ENCODE measurements at places on chromosomes 7 and 10.

GRCh38 chr10:74047871-74048270, 50.0 kb downstream of the VCL start:
- no peak for DNase-seq

- no peak for DNase-seq
These were observed 57.5 kb downstream of the EXOC4 start for GRCh38 chr7:133310232-133310862.

DNA sequence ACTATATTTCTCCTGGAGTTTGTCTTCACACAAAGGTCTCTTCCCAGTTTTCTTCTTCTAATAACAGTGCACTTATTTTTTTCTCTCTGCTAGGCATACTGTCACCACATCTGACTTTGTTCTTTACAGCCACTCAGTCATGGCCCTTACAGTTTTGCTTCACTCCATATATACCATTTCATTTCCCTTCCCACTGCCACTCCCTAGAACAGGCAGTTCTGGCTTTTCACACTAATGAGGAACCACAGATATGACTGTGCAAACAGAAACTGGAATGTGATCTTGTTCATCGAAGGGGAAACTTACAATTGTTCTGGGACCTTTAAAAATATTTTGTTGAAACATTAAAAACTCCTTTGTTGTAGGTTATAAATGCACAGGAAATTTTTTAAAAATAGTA, 67.3 kb downstream of the EPDR1 start:
- DNase-seq = no peak

DNA sequence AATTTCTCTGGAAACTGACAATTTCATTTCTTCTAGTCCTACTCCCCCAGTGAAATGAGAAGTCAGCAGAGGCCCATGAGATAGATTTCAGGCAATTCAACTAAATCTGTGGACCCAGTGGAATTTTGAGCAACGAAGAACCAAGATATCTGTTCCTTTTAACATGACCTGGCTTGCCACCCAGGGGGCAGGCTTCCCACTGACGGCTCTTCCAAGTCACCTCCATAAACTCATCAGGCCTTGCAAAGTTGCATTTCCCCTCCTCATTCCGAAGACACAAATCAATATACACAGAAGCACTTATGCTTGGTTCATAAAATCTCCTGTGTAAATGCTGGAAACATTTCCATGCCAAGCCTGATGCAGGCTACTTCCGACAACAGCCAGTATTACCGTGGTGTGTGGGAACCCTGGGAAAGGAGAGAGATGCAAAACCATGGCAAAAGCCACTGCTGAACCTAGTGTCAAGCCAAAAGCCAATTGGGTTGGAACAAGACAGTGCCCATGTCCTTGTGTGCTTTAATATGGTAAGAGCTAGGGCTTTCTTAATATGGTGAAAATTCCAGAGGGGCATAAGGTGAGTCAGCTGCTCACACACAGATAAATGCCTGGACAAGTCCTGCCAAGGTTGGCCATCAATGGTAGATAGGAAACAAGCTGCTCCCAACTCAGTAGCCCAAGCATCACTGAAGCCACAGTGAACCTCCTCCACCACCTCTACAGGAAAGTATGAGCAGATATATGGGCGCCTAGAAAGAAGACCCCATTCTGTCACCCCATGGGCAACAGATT, 1.6 kb downstream of the FRMD4A start:
- no peak for DNase-seq

DNA sequence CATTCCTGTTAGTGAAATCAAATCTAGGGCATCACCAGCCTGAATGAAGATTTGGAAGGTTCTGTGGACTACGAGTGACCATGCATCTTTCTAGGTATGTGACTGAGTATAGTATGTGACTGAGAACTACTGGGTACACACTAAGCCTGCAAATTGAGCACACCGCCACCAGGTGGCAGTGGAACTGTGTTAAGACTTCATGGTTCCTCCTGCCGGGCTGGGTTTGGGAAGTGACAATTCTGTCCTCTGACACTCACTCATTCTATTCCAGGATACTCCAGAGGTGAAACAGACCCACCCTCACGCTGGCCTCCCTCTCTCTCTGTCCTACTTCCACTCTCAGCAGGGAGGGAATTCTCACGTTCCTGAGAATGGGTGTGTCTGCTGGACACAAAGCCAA, 84.0 kb upstream of the TMEM248 start:
- DNase-seq = no peak

- DNase-seq = no peak
These were observed 267.8 kb downstream of the BICC1 start for GRCh38 chr10:58780476-58780875.

DNA sequence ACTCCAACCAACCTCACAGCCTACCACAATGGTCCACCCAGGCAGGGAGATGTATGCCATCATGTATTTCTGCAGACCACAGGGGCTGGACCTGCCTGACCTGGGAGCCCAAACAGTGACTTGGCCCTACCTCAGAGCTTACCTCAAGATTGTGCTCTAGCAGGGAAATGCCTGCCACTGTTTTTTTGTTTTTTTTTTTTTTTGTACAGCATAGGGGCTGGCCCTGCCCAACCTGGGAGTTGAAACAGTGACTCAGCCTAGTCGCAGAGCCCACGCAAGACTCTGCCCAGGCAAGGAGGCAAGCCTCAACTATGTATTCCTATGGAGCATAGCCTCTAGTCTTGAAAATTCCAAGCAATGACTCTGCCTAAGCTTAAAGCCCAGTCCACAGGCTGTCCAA, 39.3 kb upstream of the CDK6 start:
- no peak for DNase-seq

DNA sequence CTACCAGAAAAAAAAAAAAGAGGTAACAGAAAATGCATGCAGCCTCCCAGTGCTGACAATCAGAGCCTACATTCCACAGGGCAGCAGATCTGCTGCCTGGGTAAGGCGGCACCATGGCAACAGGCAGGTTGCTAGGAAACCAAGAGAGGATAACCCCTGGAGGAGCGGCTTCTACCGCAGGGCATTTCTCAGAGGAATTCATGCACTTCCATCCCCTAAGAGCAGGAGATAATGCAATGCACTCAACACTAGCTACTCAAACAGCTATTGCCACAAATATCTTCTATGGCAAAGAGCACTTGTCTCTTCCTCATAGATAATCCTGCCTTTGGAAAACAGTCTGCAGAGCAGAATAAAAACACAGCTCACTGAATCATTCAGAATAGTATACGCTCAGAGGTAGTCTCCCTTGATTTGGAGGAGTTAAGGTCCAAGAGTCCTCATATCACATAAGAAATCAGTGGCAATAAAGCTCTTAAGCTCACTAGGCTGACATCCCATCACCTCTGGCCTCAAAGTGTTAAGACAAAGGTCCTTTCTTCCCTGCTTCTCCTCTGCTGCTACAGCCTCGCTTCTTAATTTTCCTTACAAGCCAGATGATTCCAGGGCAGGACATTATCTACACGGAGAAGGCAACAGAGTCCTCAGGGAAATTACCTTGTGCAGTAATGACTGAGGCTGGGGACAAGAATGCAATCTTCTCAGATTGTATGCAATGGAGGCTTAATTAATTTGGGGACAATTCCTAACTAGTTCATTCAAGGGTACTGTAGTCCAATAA, 10.7 kb downstream of the PSAP start:
- DNase-seq = no peak

DNA sequence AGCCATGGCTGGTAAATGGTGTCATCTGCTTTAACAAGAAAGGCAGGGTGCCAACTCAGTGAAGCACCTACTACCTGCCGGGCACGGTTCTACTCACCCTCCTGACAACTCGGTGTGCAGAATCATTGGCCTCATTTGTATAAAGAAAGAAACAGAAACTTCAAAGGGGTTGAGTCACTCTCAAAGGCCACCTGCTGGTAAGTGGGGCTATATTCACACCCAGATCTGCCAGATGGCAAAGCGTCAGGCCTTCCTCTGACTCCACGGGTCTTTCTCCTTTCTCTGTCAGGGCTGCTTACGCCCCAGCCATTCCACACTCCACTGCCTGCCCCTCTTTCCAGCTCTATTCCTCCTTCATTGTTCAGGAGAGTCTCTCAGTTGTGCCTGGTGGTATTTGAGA, 309.2 kb downstream of the GFRA1 start:
- no peak for DNase-seq

GRCh38 chr10:74585231-74586087, 240.9 kb upstream of the KAT6B start:
- no peak for DNase-seq

DNA sequence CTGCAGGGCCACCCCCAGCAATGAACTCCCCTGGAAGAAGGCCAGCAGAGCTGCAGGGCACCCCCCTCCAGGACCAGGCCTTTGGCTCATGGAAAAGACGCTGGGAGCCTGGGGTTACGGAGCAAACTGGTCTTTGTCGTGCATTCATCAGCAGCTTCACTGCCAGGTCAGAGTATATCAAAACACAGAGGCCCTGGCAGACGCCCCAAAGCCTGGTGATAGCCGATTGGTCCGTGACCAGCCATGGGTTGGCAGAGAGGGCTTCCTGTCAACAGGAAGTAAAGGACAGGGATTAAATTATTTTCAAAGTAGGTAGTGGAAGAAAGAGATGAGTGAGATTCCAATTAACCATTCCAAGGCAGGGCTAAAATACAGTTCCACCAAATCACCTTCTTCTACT, 9.0 kb downstream of the PRKAG2 start:
- no peak for DNase-seq

DNA sequence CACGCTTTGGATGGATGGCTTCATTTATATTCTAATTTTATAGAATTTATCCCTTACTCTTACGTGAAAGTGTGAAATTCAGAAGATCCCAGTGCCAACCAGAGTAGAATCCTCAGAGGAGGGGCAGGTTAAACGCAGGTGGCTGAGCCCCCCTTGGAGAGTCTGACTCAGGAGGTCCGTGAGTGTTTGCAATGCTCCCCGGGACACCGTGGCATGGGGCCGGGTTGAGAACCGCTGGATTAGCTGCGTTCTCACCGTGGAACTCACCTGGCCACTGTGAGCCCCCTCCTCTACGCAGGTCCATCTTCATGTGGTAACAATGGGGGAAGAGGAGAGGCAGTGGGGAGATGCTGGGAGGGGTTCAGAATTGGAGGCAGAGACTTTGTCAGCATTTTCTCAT, 638.0 kb upstream of the MKI67 start:
- no peak for DNase-seq

- DNase-seq = no peak
These were observed 1.2 kb downstream of the MLXIPL start for GRCh38 chr7:73622909-73623797.

DNA sequence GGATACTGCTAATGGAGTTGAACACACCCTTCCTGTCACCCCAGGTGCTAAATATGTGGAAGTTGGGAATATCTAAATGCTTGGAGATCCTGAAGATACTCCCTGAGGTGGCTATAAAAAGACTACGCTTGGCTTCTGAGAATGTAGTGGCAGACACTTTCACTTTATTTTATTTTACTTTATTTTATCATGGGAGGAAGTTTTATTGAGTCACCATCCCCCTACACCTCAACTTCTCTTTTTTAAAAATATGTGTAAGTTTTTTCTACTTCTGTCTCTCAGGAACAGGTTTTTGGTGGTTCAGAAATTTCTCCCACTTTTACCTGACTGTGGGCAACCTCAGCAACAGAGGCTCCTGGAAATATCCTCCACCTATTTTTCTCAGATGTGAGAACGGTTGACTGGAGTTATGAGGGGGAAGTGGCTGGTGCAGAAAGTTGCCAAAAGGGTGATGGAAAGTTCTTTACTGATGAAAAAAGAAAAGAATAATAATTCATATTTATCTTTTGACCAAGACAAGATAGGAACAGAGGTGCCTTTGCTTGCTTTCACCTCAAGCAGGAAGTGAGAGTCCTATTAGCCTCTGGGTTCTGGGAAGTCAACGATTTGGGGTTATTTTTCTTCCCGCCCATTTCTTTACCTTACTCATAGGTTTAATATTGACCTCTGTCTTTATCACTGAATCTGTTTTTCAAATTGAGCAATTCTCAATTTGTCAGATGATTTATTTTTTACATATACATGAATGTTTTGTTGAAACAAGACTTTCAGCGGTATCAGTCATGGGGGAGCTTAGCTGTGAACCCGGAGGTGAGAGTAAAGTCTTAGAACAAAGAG, 103.6 kb downstream of the AHR start:
- no peak for DNase-seq

GRCh38 chr7:44313621-44314031, 11.8 kb downstream of the CAMK2B start:
- DNase-seq = no peak

DNA sequence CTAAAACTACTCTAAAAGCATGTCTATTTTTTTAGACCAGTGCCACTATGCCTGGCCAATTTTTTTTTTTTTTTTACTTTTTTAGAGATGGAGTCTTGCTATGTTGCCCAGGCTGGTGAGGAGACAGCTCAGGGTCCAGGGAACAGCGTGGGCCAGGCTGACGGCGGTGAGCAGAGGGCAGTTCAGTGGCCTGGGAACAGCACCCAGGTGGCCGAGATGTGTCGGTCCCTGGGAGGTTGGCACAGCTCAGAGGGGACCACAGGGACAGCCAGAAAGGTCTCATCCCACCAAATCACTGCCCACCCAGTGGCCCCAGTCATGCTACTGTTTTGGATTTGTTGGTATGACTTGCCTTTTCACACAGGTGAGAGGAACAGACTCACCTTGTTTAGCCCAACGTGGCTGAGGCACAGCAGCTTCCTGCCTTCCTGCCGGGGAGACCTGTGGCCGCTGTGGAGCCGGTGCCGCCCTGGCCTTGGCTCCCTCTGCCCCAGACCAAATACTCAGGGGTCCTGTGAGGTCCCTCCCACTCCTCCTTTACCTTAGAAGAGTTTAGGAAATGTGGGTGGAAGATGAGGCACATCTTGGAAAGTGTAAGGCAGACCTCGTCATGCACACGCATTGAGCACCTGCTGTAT, 109.6 kb downstream of the PTPRE start:
- DNase-seq = no peak

GRCh38 chr10:9362721-9363120, 1308.2 kb downstream of the GATA3 start:
- DNase-seq = no peak

- DNase-seq = no peak
These were observed 17.2 kb downstream of the AP5Z1 start for GRCh38 chr7:4792537-4793126.

GRCh38 chr7:151888079-151889067, 11.5 kb upstream of the PRKAG2 start:
- DNase-seq = no peak

DNA sequence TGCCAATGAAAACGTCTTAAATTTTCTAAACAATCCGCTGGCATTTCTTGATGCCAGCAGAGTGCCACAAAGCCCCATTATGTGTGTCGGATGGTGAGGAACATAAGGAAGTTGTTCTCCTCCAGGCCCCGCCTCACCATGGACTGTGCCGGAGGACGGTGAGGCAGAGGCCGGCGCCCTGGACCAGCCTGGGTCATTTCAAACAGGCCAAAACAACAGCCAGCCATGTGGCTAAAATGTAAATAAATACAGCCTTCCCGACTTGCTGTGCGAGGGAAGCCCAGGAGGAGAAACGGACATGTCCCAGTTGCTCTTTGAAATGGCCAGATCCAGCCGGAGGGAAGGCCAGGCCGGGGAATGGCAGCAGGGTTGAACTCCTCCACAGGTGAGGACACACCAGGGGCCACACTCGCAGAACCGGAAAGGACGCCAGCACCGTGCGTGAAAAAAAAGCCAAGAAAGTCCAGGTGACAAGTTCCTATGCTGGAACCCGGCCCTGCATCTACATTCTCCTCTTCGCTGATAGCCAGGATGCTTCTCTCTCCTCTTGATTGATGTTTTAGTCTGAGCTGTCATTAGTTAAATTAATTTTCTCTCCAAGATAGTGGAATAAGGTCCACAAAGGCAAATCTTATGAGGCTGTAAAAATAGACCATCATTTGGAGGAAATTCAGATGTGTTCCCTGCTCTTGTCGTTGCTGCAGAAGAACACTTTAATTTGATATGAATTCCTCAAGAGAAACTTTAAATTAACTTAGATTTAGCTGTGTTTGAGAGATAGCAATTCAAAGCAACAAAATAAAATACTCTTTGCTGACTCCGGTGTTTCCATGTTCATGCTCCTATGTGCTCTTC, 64.6 kb downstream of the EBF3 start:
- no peak for DNase-seq

Data from stimulated activated CD8-positive, alpha-beta memory T cell treated with anti-CD3 and anti-CD28 coated beads, Interleukin-4, amount 100 ng/mL, for 1 hour (primary cell).